ENCODE measurements at places on chromosomes 7 and 10.

DNA sequence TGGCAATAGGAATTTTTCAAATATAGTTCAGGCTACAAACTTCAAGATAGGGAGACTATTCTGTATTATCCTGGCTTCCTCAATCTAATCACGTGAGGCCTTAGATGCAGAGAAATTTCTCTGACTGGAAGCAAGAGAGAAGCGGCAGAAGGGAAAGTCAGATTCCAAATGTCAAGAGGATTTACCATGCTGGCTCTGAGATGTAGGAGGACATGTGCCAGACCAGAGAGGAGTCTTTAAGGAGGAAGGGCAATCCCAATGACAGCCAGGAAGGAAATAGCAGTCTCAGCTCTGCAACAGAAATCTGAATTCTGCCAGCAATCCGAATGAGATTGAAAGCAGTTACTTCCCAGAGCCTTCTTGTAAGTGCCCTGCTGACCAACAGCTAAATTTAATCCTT, 57.4 kb downstream of the NUTM2E start:
- no peak for DNase-seq

- DNase-seq, result no peak
Observed at GRCh38 chr7:26959290-26959689, 94.9 kb upstream of the SKAP2 start.

DNA sequence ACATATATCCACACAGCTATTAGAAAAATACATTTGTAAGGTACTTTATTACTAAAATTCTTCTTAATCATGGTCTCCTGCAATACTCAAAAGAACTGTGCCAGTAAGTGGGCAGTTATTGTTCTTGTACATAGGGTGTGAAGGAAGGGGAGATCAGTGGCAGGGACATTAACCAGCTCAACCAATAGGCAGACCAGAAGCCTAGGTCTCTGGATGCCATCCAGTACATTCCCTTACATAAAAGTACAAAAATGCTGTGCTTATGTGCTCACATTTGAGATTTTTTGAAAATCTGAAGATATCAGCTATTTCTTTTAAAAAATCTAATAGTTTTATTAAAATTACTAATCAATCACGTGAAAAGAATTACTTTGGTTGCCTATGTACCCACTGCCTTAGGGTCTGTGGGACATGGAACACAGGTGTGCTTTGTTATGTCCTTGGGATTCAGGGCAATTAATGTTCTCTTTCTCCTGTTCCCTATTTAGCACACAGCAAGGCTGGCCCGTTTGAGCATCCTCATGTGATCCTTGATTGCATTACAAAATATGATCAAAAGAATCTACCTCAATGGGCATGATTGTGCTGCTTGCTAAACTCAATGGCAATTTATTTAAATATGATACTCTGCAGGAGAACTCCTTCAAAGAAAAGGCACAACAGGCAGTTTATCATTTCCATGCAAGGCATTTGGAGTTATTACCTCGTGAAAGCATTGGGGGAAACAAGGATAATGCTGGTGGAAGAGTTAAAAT, 22.7 kb downstream of the TWIST1 start:
- no peak for DNase-seq

DNA sequence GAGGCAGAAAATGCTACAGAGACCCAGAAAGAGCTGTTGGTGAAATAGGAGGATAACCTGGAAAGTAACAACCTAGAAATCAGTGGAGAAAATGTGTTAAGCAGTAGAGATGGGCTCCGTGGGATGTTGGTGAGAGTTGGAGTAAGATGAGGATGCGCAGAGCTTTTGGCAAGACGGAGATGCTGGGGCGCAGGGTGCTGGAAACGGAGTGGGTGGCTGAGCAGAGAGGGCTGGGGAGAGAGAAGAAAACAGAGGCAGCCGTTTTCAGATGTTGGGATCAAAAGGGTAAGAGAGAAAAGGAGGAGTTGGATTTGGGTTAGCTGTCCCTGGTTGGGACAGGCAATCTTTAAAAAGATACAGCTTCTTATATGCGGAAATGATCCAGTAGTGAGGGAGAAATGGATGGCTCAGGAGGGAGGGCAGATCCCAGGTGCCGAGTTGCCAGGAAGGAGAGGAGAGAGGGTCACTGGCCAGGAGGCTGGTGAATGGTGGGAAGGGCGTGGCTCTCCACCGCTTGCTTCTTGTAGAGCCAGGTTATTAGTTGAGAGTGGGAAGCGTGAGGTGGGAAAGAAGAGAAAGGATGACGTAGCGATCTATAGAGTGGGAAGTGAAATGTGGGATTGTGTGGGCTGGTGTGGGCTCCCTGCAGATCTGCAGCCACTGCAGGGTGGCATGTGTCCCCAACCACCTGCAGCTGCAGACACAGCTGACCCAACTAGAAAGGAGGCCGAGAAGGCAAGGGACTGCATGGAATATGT, 182.2 kb upstream of the SVIL start:
- DNase-seq, result no peak

DNA sequence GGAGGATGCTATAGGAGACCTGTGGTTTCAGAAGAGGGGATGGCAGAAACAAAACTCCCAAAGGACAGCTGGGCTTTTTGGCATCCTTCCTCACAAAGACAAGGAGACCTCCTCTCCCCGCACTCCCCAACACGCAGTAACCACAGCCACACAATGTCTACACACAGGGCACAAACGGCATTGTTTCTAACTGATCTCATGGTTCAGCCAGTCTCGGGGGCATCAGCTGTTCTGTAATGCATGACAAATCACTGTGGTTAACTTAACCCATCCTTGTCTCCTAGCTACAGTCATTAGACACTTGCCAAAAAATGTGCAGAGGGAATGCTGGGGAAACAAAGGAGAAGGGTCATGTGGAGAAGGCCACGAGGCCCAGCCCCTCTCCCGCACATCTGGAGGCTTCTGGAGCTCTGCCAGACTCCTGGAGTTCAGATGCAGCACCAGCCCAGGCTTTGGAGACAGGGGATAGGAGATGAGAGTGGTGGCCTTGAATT, 7.6 kb upstream of the ADAMTS14 start:
- DNase-seq, result peak; percentile 96

- DNase-seq, result no peak
Observed at GRCh38 chr10:34473174-34474008, 341.7 kb downstream of the PARD3 start.

DNA sequence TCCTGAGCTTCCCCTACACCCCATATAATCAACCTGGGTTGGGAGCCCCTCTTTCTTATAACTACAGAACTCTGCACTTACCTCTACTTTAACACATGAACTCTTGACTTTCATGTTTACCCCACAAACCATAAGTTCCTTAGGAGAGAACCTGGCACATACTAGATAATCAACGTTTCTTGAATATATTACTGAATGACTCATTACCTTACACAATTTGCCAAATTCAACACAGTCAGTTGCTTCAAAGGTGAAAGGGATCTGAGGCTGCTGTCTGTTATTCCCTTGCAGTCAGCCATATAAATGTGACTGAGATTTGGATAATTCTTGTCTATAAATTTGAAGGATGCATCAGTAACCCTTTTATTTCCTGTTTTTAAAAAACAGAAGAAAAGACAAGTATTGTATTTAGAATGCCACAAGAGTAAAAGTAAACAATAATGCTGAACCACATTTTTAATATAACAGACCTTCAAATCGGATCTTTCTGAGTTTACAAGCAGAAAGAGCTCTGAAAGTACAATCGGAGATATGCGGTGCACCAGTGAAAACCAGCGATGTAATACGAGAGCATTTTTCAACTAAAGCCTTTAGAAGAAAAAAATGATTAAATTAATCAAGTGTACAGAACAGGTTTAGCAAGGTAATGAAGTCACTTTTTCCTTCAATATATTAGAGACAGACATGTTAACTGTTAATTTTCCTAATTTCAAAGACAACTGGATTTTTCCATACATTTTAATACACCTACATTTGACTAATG, 29.5 kb upstream of the LRRC17 start:
- no peak for DNase-seq

DNA sequence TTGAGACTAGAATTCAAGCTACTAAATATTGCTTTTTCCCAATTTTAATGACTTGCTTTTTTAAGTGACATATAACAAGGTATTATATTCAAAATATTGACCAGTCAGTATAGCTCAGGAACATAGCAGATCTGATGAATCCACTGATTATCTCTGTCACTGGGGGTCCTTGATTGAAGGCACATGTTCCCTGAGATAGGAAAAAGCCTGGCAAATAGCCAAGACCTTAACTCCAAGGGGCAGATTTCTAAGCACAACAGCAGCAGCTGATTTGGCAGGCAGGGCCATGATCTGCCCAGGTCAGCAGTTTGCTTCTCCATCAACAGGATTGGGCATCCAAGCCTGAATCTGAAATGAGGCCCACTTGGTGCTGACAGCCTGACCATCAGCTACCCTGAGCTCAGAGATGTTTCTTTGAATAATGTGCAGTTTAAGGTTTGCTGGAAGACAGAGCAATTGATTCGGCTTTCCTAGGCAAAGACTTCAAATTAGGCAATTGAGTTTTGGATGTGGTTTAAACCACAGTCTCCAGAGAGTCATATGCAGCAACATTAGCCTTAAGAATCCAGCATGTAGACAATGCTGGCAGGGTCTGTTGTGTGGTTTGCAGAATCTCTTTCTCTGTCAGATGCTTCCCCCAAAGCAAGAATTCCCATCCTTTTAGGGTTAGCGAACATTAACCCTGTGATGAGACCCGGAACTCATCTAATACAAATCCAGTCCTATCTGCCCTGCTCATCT, 352.6 kb downstream of the ADRA2A start:
- DNase-seq, result no peak

GRCh38 chr7:8353991-8354390, 79.4 kb upstream of the NXPH1 start:
- no peak for DNase-seq

DNA sequence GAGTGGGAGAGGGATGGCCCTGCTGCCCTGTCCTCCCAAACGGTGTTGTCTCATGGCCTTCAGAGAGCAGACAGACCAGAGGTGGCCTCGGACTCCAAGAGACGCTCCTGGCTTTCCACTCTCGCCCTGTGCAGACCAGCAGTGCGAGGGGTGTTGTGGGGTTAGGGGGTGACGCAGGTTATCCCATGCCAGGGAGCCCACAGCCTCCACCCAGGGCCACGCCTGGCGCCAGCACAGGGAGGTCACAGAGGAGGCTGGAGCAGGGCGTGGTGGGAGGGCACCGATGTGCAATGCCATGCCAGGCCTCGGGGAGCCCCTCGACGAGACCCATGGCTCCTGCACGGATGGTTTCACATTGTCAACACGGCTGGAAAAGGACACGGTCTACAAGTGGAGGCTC, 52.1 kb downstream of the INPP5A start:
- DNase-seq, result no peak

- DNase-seq, result no peak
Observed at GRCh38 chr7:105674200-105674920, 93.1 kb upstream of the EFCAB10 start.

GRCh38 chr10:114823077-114823463, 1.5 kb downstream of the FHIP2A start:
- no peak for DNase-seq

- DNase-seq, result no peak
Observed at GRCh38 chr10:13500201-13500600, 28.6 kb downstream of the BEND7 start.

GRCh38 chr10:95837356-95837776, 70.4 kb upstream of the CC2D2B start:
- DNase-seq, result no peak

GRCh38 chr7:1458683-1459511, at the start of gene MICALL2:
Gene MICALL2 (minus strand): TSS chr7:1459470. CDS start chr7:1459326, 144 bp downstream.
- DNase-seq, result peak; percentile 65

- no peak for DNase-seq
Observed at GRCh38 chr7:25998499-25998898, 153.5 kb upstream of the NFE2L3 start.

DNA sequence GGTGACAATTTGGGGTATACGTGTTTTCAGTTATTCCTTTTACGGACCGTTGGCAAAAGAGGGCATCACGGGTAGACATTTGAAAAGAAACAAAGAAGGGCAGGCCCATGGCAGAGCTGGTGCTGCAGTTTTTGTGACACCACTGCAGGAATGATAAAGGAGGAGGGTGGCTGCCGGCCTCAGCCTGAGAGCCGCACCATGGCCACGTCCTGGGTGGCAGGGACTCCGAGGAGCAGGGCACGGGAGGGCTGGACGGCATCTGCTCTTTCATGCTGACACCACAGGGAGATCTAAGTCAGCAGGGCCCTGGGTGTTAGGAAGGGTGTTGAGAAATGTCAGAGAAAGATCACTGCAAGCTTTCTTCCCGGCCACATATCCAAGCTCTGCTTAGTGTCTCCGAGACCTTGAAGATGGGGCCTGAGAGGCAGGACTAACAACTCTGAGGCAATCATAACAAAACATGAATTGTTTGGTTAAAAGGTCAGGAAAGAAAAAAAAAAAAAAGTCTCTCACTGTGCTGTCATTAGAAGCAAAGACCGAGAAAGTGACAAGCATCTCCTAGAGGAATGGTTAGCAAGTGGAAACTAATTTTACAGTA, 36.6 kb downstream of the INSYN2A start:
- DNase-seq, result no peak

GRCh38 chr7:20991544-20991943, 204.9 kb upstream of the SP8 start:
- no peak for DNase-seq

DNA sequence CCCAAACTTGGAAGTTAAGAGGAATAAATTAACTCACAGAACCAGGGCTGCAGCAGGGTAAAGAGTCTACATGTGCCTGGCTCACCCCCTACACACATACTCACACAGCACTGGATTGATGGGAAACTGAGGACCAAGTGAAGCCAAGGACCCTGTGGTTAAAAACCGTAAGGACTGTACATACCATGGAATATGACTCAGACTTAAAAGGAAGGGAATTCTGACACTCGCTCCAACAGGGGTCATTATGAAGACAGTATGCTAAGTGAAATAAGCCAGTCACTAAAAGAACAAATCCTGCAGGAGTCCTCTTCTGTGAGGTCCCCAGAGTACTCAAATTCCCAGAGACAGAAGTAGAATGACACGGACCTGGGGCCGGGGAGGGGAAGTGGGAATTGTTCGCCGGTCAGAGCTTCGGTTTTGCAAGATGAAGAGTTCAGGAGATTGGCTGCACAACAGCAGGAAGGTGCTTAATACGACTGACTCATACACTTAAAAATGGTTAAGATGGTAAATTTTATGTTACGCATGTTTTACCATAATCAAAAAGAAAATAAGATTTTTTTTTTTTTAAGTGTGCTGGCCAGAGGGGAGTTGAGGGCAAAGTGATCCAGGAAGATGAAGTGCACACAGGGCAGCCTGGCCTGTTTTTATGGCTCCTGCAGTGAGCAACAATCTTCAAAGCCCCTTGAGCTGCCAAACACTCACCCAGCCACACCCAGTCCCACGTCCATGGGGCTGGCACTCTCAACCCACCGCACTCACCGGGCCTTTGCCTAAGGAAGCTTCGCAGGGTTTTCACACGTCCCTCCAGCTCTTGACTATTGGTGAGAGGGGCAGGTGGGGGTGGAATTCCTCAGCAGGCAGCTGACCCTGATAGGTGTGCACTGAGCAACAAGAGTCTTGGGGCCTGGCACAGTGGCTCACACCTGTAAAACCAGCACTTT, 26.4 kb downstream of the DRGX start:
- DNase-seq, result no peak

Data from AG04450 (cell line).